ENCODE measurements at places on chromosomes 5 and 9. TPM values are rescaled to one million over a fixed set of nuclear protein-coding genes. Genes with fewer than 3 reads are reported as not detected.

PRR16 gene
- 12.4 TPM for total RNA-seq

BTNL9 gene
- 19.6 TPM for total RNA-seq

SET gene
- 298 TPM for total RNA-seq

RICTOR gene
- total RNA-seq, result 55.2 TPM

GNPDA1 gene
- 20.6 TPM for total RNA-seq

FOXD1 gene
- total RNA-seq, result 1.4 TPM

DNA sequence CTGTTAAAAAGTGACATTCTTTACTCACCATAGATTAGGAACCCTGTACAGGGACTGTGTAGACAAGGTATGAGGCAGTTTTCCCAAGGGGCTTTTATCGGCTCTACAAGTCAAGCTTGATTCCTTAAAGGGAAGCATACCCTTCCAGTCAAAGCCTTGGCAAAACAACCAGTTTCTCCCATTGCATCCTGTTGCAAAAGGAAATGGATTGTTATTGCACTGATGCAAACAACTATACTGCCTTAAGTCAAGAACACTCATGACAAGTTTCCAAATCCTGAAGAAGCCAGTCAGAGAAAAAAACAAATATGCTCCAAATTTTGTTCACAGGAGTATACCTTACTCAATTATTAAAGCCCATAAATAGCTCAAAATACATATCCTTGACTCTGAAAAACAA, 67.5 kb downstream of the RGMB start:
- DNase-seq, result no peak

- DNase-seq, result no peak
Observed at GRCh38 chr9:135409286-135410200, 70.0 kb upstream of the PPP1R26 start.

DNA sequence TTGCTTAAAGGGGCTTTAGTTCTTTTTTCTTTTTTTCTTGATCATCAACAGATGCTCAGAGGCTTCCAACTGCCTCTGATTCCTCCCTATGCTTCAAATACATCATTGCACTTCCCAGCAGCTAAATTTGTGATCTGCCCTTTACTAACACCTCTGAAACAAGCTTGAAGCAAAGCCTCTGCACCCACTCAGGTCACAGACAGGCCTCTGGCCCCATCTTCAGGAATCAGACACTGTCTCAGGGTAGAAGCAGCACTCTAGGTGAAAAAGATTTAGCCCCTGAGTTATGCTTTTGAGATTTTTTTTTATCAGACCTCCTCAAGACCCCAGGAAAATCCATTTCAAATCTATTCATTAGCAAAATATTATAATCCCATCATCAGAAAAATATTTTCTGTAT, 91.5 kb downstream of the MAMDC2 start:
- no peak for DNase-seq

GRCh38 chr5:43638546-43638945, 35.6 kb downstream of the NNT start:
- no peak for DNase-seq

GRCh38 chr5:168680395-168680794, 101.2 kb upstream of the PANK3 start:
- no peak for DNase-seq

DNA sequence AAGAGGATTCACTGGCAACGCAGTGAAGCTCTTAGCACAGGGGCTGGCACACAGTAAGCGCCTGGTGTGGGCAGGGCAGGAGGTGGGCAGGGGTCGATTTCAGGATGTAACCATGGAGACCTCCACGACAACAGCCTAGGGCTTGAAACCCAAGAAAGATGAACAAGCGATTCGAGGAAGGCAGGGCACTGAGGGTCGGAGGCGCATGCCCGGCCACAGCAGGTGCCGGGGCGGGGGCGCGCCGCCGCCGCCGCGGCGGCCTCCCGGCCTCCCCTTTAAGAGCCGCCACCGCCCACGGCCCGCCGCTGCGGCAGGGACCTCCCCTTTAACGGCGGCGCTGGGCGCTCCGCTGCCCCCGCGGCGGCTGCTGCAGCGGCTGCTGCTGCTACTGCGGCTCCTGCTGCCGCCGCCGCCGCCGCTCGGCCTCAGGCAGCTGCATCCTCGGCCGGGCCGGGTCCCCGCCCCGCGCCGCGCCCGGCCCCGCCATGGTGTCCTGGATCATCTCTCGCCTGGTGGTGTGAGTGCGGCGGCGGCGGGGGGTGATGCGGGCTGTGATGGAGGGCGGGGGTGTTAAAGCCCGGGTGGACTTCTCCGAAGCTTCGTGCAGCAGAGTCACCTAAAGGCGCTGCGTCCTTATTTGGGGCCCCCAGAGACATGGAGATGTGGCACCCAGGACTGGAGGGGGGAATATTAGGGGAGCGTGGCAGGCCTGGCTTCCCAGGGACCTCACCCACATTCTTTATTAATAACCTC, at the start of gene REEP2:
Gene REEP2 (plus strand): TSS at position 334 of the 753 bp plus-strand sequence. CDS start 152 bp downstream, at position 486.
- no peak for DNase-seq

GRCh38 chr5:43412644-43413043, 453 bp upstream of the CCL28 start:
- DNase-seq, result no peak

DNA sequence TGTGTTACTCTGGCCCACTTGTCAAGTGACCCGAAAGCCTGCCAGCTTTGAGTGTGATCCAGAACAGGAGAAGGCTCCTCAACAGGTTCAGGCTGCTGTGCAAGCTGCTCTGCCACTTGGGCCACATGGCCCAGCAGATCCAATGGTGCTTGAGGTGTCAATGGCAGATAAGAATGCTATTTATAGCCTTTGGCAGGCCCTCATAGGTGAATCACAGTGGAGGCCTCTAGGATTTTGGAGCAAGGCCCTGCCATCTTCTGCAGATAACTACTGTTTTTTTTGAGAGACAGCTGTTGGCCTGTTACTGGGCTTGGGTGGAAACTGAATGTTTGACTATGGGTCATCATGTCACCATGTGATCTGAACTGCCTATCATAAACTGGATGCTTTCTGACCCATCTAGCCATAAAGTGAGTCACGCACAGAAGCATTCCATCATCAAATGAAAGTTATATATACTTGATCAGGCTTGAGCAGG, 180.8 kb downstream of the CARTPT start:
- no peak for DNase-seq

GRCh38 chr5:78295035-78295961, 800 bp upstream of the AP3B1 start:
- no peak for DNase-seq

DNA sequence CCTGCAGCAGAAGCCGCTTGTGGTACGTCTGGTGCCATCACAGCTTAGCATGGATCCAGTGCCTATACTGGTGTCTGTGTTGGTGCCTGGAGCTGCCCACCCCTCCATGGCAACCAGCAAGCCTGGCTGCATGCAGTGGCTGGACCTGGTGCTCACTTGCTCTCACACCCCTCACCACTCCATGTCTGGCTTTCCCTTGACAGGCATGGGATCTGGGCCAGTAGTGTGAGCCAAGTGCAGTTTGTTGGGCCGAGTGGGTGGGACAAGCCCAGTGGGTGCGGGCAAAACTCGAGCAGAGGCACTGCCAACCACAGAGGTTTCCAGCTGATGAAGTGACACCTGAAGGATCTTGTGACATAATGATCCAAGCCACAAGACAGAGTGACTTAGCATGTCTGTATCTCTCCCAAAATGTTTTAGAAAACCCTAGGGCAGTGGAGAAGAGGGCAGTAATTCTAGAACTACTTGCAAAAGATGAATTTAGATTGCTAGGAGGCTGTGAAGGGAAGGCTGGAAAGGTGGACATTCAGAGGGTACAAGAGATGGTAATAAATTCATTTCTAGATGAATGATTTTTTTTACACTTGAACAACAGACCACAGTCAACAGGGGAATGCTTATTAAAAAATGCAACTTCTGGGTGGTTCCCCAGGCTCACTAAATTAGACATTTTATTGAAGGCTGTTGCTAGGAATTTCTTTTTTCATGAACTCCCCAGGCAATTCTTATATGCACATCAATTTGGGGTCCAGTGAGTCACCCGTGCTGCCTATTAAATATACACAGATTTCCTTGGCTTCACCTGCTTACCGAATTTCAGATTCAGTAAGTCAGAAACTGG, 660.3 kb downstream of the TLR4 start:
- DNase-seq, result no peak

DNA sequence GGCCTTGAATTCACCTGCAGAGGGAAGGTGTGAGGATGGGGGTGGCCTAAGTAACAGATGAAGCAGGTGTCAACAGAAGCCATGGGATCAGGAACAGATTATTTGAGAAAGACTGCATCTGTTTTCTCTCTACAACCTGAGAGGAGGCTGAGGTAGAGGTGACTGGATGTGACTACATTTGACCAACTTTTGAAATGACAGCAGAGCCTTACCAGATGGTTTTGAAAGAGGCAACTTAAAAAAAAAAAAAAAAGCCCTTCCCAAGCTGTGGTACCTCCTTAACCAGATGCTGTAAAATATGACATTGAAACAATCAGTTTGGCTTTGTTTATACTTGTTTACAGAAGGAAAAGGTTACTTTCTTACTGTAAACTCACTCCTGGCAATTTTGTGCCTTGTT, 108.6 kb downstream of the TRIO start:
- DNase-seq, result no peak

- DNase-seq, result no peak
Observed at GRCh38 chr9:92179286-92180001, 64.2 kb upstream of the SPTLC1 start.

DNA sequence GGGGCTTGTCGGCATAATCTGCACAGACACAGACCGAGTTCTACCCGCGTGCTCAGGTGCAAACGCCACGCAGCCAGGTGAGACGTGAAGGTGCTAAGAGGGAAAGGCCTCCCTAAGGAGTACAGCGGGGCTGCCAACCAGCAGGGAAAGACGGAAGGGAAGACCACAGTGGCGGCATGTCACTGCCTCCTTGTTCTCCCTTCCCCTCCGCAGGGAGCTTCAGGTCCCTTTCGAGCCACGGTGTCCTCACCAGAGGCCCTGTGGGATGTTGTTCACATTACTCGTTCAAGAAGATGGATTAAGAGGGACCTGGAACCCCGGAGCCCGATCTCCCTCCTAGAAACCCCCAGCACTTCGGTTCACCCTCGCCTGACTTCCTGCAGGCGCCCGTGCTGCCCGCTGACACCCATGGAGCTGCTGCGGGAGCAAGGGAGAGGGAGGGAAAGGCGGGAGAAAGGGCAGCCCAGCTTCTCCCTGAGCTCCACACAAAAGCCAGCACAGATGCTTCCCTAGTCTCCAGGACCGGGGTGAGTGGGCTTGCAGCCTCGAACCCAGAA, 686 bp downstream of the BRD9 start:
- no peak for DNase-seq

DNA sequence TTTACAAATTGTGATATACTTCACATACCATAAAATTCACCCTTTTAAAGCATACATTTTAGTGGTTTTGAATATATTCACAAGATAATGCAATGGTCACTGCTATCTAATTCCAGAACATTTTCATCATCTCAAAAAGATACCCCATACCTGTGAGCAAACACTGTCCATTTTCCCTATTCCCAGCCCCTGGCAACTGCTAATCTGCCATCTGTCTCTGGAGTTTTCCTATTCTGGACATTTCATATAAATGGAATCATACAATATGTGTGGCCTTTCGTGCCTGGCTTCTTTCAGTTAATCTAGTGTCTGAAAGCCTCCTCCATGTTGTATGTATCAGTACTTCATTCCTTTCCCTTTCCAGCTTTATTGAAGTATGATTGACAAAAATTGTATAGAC, 14.7 kb downstream of the SNX30 start:
- no peak for DNase-seq

DNA sequence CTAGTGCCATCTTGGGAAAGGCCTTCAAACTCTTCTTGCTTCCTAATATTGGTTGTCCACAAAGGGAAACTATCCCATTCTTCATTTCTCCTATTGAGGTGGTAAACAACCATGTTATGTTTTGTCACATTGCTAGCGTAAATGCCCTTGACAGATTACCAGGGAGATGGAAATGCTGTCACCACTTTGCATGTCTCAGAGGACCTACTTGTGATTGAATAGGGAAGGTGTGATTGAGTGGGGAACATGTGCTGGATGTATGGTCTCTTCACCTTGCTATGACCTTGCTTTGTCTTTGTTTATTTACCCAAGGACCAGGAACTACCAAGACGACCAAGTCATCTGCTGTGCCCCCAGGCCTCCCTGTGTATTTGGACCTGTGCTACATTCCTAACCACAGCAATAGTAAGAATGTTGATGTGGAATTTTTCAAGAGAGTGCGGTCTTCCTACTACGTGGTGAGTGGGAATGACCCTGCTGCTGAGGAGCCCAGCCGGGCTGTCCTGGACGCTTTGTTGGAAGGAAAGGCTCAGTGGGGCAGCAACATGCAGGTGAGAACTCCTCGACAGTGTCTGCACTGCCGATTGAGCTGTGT, 96.1 kb downstream of the MAP1B start:
- no peak for DNase-seq

GRCh38 chr5:56961746-56962145, 9.8 kb upstream of the MIER3 start:
- DNase-seq, result no peak

DNA sequence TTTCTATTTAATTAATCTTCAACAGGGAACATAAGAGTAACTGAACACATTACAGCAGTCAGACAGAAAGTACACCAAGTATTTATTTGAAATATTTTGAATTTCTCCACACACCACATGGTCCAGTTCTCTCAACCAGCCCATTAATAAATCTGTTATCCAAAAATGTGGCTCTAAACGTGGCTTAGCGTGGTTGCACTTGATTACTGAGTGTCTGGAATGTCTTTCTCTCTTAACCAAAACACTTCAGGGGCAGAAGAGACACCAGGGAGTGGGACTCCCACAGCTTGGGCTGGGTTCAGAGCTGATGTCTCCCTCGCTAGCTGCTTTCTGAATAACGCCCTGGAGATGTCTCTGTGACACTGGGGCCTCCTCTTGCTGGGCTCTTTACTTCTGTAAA, 52.6 kb upstream of the FANCC start:
- no peak for DNase-seq

DNA sequence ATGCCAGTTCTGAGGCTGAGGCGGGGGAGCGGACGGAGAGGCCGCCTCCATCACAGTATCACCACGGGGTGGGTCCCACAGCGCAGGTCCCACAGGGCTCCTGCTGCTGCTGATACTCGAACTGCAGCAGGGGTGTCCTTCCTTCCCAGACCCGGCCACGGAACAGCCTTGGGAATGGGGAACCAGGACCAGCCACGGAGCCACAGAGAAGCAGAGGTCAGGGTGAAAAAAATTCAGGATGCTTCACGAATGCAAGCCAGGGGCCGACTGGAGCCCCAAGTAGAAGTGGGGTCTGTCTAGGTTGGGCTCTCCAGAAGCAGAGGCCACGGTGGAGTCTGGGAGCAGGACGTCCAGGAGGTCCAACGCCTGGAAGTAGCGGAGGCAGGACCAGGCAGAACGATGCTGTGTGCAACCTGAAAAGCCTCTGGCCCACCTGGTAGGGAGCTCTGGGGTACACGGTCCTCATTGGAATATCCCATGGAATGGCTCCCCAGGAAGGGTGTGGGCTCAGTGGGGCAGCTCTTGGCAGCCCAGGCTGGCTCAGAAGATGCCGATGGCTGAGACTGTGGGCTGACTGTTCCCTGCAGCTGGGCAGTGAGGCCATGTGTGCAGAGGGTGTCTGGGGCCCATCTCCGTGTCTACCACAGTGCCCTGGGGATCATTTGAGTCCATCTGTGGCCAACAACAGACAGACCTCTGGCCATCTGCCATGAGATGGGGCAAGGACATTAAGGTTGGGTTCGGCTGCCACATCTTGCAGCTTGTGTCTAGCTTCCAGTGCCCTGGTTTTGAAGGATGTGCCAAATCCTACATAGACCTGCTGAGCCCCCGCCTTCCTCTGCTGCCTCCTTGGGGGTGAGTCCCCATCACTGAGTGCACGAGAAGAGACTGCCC, 66.9 kb upstream of the FCN1 start:
- no peak for DNase-seq

GRCh38 chr9:112971415-112971814, 40.6 kb downstream of the ZNF883 start:
- DNase-seq, result no peak
